ENCODE measurements at places on chromosomes 11 and 22. TPM values are rescaled to one million over a fixed set of nuclear protein-coding genes. Genes with fewer than 3 reads are reported as not detected.

Gene OR4C11
- not detected for polyA plus RNA-seq

Gene EI24
- polyA plus RNA-seq: 56.0 TPM

Gene SOX6
- polyA plus RNA-seq: not detected

Gene C22orf39
- polyA plus RNA-seq: 58.0 TPM

Gene UCP2
- polyA plus RNA-seq: 998 TPM

Gene SNX19
- polyA plus RNA-seq: 34.1 TPM

DNA sequence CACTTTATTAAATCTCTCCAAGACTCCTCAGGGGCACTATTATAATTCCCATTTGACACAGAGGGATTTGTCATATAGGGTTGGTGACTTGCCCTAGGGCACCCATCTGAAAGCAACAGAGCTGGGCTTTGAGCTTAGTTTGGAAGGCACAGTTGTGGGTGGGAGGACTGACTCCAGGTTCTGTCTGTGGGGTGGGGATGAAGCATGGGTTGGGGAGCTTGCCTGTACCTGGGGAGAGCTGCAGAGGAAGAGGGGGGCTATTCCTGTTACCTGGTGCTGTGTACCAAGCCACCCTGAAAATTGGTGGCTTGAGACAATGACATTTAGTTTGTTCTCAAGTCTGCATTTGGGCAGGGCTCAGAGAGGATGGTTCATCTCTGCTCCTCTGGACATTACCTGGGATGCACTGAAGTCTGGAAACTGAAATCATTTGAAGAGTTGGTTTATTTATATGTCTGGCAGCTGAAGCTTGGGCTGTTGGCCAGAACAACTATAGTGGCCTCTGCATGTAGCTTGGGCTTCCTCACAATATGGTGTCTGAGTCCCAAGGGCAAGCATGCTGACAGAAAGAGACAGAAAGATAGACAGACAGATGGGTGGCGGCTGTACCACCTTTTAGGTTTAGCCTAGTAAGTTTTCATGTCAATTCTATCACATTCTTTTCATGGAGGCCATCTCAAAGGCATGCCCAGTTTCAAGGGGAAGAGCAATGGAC is 44.9 kb downstream of the LRRC32 start:
- H3K27ac ChIP-seq: no peak overlapping the region
- H3K36me3 ChIP-seq: no peaks in the 10 kb centered on the region
- peaks cover 23% of the 10 kb centered on the region for H3K4me1 ChIP-seq
- H3K27me3 ChIP-seq: peaks cover 2% of the 10 kb centered on the region
- H3K4me3 ChIP-seq: no peak overlapping the region
- DNase-seq: no peak

GRCh38 chr11:97229936-97230335 is 840.1 kb downstream of the JRKL start:
- DNase-seq: no peak
- H3K36me3 ChIP-seq: no peaks in the 10 kb centered on the region
- no peaks in the 10 kb centered on the region for H3K4me1 ChIP-seq
- no peak overlapping the region for H3K27ac ChIP-seq
- H3K27me3 ChIP-seq: no peaks in the 10 kb centered on the region

DNA sequence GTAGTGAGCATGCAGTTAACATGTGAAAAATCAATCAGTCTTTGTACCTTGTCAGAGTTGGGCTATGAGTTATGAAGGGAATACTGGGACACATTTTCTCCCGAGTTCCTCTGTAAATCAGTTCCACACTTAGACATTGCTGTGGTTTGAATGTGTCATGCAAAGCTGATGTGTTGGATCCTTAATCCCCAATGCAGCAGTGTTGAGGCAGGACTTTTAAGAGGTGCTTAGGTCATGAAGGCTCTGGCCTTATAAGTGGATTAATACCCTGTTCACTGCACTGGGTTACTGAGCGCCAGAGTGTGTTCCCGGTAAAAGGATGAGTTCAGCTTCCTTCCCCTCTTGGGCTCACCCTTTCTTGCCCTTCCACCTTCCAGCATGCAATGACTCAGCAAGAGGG is 742.1 kb upstream of the TENM4 start:
- H3K4me1 ChIP-seq: no peaks in the 10 kb centered on the region
- H3K27ac ChIP-seq: no peak overlapping the region
- peaks cover 2% of the 10 kb centered on the region for H3K36me3 ChIP-seq
- no peak overlapping the region for H3K4me3 ChIP-seq
- no peaks in the 10 kb centered on the region for H3K27me3 ChIP-seq
- DNase-seq: no peak

DNA sequence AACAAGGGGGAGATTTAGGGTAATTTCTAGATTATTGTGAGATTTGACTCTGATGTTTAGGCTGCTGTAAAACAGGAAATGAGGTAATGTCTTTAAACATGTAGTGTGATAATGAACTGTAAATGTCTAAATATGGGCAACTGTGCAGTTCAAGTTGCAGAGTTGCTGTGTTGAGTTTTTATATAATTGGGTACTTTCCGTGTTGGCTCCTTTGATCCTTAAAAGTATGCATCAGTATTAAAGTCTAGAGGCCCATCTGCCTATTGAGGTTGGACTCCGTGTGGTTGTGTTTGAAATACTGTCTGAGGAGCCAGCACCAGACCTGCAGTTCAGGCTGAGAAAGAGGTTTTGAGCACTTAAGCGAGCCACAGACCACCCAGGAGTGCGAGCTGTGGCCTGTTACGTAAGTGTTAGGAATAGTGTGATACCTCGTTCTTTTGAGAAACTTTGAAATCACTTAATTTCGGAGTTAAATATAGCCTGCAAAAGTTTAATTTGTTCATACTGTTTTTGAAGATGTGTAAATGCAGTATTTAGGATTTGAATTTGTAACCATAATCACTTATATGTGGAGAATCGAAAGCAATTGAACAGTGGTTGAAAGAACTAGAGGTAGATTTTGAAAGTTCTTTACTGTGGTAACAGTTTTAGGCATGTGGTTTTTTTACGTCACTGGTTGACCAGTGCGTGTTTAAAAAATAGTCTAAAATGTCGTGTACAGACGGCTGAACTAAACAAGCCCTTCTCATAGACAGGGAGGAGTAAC is 9.0 kb downstream of the FAM118A start:
- no peaks in the 10 kb centered on the region for H3K27me3 ChIP-seq
- H3K4me3 ChIP-seq: peak overlapping the region; percentile 92
- DNase-seq: peak; percentile 37
- peak overlapping the region; percentile 100 for H3K27ac ChIP-seq
- no peaks in the 10 kb centered on the region for H3K36me3 ChIP-seq

- peaks cover 53% of the 10 kb centered on the region for H3K4me1 ChIP-seq
- peaks cover 17% of the 10 kb centered on the region for H3K36me3 ChIP-seq
- H3K27ac ChIP-seq: peak overlapping the region; percentile 100
- peak overlapping the region; percentile 99 for H3K4me3 ChIP-seq
- DNase-seq: no peak
Observed at GRCh38 chr11:18527512-18527911, 770 bp upstream of the TSG101 start.

DNA sequence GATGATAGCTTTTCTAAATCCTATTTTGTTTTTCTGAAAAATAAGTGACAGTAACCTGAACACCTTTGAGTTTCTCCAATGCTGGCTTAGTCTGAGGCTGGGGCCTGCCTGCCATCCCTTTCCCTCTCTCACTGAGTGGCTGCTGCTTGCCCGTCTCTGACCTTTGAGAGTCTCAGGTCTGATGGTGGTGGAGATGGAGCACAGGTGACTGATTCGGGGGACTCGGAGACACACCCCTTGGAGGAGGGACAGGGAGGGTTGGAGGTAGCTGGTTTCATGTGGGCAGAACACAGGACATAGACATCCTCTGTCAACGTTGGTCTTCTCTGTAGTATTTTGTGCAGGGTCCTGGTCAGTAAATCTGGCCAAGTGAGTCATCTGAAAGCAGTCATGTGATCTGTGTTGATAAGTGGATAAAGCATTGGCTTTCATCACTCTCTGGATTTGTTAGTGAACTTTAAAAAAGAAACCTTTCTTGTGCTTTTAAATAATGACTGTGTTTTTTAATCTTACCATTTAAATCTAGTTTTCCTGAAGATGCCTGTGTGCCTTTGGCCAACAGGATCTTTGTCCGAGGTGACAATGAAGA is 47.1 kb upstream of the CLDN5 start:
- H3K27ac ChIP-seq: no peak overlapping the region
- no peaks in the 10 kb centered on the region for H3K27me3 ChIP-seq
- no peak for DNase-seq
- H3K36me3 ChIP-seq: no peaks in the 10 kb centered on the region

GRCh38 chr22:46660604-46661201 is 40.5 kb downstream of the GRAMD4 start:
- DNase-seq: no peak
- no peaks in the 10 kb centered on the region for H3K36me3 ChIP-seq
- no peaks in the 10 kb centered on the region for H3K27me3 ChIP-seq
- no peak overlapping the region for H3K4me3 ChIP-seq

DNA sequence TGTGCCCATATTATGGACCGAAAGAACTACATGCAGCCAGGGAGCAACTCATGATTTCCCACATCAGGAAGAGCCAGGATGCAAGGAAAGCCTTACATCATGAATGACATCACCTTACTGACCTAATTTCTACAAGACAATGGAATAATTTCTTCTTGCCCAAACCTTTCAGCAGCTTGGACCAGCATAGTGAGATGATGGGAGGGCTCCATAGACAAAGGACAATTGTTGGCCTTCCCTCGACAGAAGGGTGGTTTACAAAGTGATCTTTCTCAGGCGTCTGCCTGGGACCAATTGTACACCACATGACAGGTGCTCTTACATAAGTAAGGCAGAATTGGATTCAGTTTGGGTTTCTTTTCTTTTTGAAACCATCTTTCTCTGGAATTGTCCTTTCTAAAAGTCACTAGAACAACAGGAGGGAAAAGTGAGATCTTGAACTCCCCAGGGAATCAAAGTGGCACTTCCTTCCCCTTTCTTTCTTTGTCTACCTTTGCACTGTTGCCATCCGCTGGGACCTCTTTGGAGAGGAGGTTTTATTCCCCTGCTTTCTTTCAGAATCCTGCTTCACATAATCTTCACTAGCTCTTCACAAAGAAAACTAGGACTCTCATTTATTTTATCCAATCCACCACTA is 51.7 kb upstream of the PAK1 start:
- no peak overlapping the region for H3K27ac ChIP-seq
- no peak overlapping the region for H3K4me3 ChIP-seq
- no peaks in the 10 kb centered on the region for H3K27me3 ChIP-seq
- DNase-seq: no peak
- peaks cover 6% of the 10 kb centered on the region for H3K4me1 ChIP-seq

DNA sequence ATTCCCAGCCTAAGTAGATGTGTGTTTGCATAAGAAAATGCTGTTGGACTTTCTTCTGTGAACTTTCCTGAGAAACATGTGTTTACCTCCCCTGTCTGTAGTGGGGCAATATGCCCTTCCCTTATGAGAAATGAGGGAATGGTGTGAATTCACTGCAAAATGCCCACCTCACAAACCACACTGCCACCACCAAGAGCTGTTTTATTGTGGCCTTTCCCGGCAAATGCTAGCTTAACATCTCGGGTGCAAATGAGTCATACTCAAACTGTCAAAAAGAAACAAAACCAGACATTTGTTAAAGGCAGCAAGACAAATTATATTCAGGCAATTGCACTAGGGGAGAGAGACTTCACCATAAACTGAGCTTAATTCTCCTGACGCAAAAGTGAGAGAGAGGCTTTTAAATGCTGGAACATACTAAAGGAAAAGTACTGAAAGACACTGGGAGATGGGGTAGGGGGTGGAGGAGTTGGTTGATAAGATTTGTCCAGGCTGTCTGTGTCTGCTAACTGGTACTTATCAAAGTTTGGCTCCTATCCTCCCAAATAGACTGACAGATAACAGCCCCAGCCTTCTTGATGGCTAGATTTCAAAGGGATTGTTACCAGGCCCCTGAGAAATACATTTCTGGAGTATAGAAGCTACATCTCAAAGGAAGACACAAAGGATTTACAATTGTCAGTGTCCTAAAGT is 70.9 kb upstream of the OR5AK2 start:
- no peak overlapping the region for H3K27ac ChIP-seq
- no peaks in the 10 kb centered on the region for H3K4me1 ChIP-seq
- no peak overlapping the region for H3K4me3 ChIP-seq
- DNase-seq: no peak
- peaks cover 5% of the 10 kb centered on the region for H3K27me3 ChIP-seq

DNA sequence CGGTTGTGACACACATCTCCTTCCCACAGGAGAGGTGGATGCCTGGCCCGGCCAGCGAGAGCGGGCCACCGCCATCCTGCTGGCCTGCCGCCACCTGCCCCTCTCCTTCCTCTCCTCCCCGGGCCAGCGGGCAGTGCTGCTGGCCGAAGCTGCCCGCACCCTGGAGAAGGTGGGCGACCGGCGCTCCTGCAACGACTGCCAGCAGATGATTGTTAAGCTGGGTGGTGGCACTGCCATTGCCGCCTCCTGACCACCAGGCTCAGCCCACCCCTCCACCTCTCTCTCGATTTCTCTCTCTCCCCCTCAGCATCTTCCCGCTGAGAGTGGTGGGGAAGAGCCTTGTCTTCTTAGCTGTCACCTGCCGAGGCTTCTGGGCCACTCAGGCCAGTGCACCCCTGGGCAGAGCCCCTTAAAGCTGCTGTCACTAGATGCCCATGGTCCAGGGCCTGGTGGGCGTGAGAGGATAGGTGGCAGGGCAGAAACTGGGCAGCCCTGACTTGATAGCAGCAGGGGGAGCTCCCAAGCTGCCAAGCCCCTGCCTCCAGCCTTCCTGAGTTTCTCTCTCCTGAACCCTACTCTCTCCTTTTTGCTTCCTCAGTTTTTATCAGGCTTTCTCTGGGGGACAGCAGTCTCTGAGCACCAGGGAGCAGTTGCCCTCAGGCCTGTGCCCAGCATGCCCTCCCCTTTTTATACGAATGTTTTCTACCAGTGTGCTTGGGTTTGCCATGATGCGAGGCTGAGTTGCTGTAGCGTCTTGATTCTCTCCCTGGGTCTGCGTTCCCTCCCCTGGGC is 9.3 kb downstream of the SHISA8 start:
- peaks cover 2% of the 10 kb centered on the region for H3K27me3 ChIP-seq
- H3K4me3 ChIP-seq: no peak overlapping the region
- H3K27ac ChIP-seq: no peak overlapping the region
